ENCODE measurements at places on chromosomes 5 and 9. TPM values are rescaled to one million over a fixed set of nuclear protein-coding genes. Genes with fewer than 3 reads are reported as not detected.
A peak's percentile ranks its signal among the peaks of the same experiment; 100 is the strongest.

DNA sequence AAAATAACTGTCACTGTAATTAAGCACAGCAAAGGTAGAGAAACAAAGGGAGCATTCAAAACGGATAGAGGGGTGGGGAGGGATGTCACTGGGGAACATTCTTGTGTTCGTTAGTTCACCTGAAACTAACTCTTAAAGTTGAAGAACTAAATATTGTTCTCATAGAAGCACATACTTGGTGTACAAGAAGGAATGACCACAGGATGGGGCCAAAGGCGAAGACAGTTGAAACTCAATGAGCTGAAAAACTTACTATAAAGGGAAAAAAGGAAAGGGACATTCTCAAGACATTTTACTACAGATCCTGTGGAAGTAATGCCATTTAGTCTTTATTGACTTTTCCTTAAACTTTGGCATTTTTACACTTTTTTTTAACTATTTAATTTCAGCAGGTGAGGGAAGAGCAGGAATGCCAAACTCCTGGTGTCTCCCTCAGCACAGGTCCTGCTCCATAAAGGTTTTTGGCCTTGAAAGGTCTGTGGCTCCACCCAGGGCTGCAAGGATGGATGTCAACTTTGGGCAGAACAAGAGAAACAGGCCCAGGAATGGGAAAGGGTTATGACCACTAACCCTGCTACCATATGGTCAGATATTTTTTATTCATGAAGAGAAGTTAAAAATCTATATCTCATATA is 197.6 kb upstream of the RASA1 start:
- H3K36me3 ChIP-seq, result no peaks in the 10 kb centered on the region
- no peak overlapping the region for H3K4me3 ChIP-seq
- DNase-seq, result no peak
- peak overlapping the region; percentile 85 for H3K27ac ChIP-seq

UBE2R2 gene
- 37.5 TPM for total RNA-seq

DNA sequence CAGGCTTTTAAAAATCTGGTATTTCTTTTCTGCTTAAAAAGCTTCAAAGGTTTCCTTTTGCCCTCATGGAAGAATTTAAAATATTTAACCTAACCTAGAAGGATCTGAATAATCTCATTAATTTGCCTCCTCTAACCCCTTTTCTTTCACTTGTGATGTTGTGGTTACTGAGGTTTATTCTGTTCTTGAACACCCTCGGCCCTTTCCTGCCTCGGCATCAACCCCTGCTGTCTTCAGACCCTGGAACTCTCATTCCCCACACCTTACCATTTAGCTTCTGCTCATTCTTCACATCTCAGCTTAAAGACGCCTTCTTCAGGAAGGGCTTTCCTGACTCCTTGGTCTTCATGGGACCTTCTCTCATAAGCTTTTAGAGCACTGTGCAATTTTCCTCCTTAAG is 131.4 kb upstream of the MAN2A1 start:
- H3K4me1 ChIP-seq, result peaks cover 9% of the 10 kb centered on the region
- no peak for DNase-seq
- no peak overlapping the region for H3K27ac ChIP-seq
- H3K27me3 ChIP-seq, result peaks cover 8% of the 10 kb centered on the region
- no peak overlapping the region for H3K4me3 ChIP-seq
- no peaks in the 10 kb centered on the region for H3K36me3 ChIP-seq

LCN12 gene
- 2.2 TPM for total RNA-seq

STPG3 gene
- total RNA-seq, result not detected

COL23A1 gene
- 0.19 TPM for total RNA-seq

IL5 gene
- total RNA-seq, result 9.5 TPM

MORN5 gene
- not detected for total RNA-seq

DNA sequence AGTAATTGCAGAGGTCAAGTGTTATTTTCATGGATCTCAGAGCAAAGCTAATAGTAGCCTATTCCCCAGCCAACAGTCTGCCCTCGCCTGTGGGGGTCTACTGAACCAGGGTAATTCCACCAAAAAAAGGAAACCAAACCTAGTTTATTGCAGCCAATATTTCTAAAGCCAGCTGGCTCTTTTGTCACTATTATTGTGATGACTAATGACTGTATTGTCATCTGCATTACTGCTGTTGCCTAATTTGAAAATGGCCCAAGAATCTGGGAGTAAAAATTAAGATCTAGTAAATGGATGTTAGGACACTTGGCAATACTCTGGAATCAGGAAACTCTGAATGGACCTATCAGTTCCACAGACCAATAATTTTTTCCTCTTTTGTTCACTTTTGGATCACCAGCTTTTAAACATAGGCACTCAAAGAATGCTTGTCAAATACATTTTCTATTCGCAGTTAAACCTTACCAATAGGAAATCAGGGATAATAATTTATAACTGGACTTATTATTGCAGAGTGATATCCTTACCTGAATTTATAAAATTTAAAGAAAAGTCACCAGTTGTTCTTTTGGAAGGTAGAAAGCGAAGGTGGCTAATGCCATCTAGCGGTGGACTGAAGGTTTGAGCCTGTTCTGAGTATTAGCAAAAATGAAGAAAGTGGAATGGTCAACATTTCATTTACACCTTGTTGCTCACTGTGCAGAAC is 69.2 kb downstream of the SYK start:
- H3K4me1 ChIP-seq, result no peaks in the 10 kb centered on the region
- no peaks in the 10 kb centered on the region for H3K36me3 ChIP-seq
- no peaks in the 10 kb centered on the region for H3K27me3 ChIP-seq
- no peak overlapping the region for H3K27ac ChIP-seq

DNA sequence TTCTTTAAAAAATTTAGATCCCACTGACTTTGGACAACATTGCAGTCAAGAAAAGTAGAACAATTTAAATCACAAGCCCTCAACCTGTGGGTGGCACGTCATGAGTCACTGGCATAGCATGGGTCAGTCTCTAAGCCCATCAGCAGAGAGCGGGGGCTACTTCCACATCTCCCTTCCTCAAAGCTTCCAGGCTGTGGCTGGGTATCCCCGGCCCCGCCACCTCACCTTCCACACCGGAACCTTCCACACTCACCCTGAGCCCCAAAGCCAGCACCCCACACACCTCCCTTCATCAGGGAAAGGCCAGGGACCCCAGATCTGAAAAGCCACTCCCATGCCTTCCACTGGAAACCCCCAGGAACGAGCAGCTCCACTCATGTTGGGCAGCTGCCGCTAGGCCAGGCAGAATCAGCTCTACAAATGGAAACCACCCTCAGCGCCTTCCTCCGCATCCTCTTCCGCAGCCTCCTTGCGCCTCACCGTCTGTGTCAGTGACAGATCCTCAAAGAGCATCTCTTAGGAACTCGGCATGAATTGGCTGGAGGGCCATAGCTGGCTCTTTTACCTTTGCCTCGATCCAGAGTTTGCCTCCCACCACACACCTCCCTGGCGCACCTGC is 156.5 kb downstream of the ERCC6L2 start:
- no peak for DNase-seq
- H3K4me3 ChIP-seq, result no peak overlapping the region
- peaks cover 17% of the 10 kb centered on the region for H3K4me1 ChIP-seq
- no peaks in the 10 kb centered on the region for H3K27me3 ChIP-seq
- H3K36me3 ChIP-seq, result no peaks in the 10 kb centered on the region

BRINP1 gene
- total RNA-seq, result not detected

GRCh38 chr5:77322406-77322805 is 111.9 kb downstream of the PDE8B start:
- H3K4me3 ChIP-seq, result no peak overlapping the region
- no peaks in the 10 kb centered on the region for H3K4me1 ChIP-seq
- DNase-seq, result no peak
- peaks cover 8% of the 10 kb centered on the region for H3K27me3 ChIP-seq
- no peaks in the 10 kb centered on the region for H3K36me3 ChIP-seq
- no peak overlapping the region for H3K27ac ChIP-seq

GRCh38 chr5:111251921-111252320 is 27.7 kb downstream of the CAMK4 start:
- DNase-seq, result no peak
- peaks cover 9% of the 10 kb centered on the region for H3K4me1 ChIP-seq
- H3K36me3 ChIP-seq, result no peaks in the 10 kb centered on the region
- no peaks in the 10 kb centered on the region for H3K27me3 ChIP-seq

GRCh38 chr5:134000696-134001453 is 3.9 kb downstream of the VDAC1 start:
- peaks cover 54% of the 10 kb centered on the region for H3K4me1 ChIP-seq
- no peak overlapping the region for H3K27ac ChIP-seq

GRCh38 chr5:171426680-171427079 is 7.2 kb downstream of the FGF18 start:
- H3K4me3 ChIP-seq, result no peak overlapping the region
- no peak for DNase-seq
- no peaks in the 10 kb centered on the region for H3K27me3 ChIP-seq
- H3K36me3 ChIP-seq, result no peaks in the 10 kb centered on the region
- H3K27ac ChIP-seq, result no peak overlapping the region

- no peak overlapping the region for H3K27ac ChIP-seq
- DNase-seq, result no peak
- no peaks in the 10 kb centered on the region for H3K4me1 ChIP-seq
- H3K36me3 ChIP-seq, result no peaks in the 10 kb centered on the region
- H3K27me3 ChIP-seq, result peaks cover 10% of the 10 kb centered on the region
These were observed 36.6 kb upstream of the RAPGEF1 start for GRCh38 chr9:131776473-131776872.

GRCh38 chr5:66518753-66519152 is 77.4 kb upstream of the MAST4 start:
- H3K27me3 ChIP-seq, result no peaks in the 10 kb centered on the region
- H3K4me3 ChIP-seq, result no peak overlapping the region
- no peaks in the 10 kb centered on the region for H3K4me1 ChIP-seq
- no peak overlapping the region for H3K27ac ChIP-seq
- no peak for DNase-seq

- H3K4me1 ChIP-seq, result no peaks in the 10 kb centered on the region
- no peak for DNase-seq
- no peak overlapping the region for H3K27ac ChIP-seq
- H3K27me3 ChIP-seq, result no peaks in the 10 kb centered on the region
These were observed 395.1 kb downstream of the CETN3 start for GRCh38 chr5:90014420-90014819.

AGXT2 gene
- not detected for total RNA-seq

PRDM9 gene
- not detected for total RNA-seq

GRCh38 chr9:117076571-117077290 is 338.1 kb downstream of the ASTN2 start:
- H3K36me3 ChIP-seq, result no peaks in the 10 kb centered on the region
- H3K4me1 ChIP-seq, result no peaks in the 10 kb centered on the region
- DNase-seq, result no peak
- H3K4me3 ChIP-seq, result no peak overlapping the region
- no peak overlapping the region for H3K27ac ChIP-seq
- no peaks in the 10 kb centered on the region for H3K27me3 ChIP-seq

DNA sequence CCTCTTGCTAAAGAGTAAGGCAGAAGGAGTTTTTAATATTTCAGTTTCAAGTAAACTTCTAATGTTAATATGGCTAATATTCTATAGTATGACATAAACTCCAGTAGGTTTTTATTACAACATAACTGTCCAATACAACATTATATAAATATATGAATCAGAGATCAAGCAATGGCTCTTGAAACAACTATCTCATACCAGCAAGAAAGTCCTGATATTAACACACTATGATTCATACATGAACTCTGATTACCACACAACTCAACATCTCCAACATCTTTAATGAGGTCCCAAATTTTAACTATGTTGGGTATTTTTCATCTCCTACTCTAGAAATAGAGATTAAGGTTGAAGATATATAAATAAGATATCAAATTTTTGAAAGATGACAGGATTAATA is 878.3 kb downstream of the TLE1 start:
- H3K4me1 ChIP-seq, result no peaks in the 10 kb centered on the region
- no peak overlapping the region for H3K27ac ChIP-seq
- DNase-seq, result no peak
- no peak overlapping the region for H3K4me3 ChIP-seq
- no peaks in the 10 kb centered on the region for H3K36me3 ChIP-seq
- H3K27me3 ChIP-seq, result no peaks in the 10 kb centered on the region

ORM2 gene
- total RNA-seq, result not detected

PRRT1B gene
- not detected for total RNA-seq

MRPL50 gene
- 9.1 TPM for total RNA-seq

GRCh38 chr5:97471951-97472350 is 288.9 kb upstream of the RIOK2 start:
- DNase-seq, result no peak
- H3K27ac ChIP-seq, result no peak overlapping the region
- H3K27me3 ChIP-seq, result no peaks in the 10 kb centered on the region
- no peak overlapping the region for H3K4me3 ChIP-seq

DNA sequence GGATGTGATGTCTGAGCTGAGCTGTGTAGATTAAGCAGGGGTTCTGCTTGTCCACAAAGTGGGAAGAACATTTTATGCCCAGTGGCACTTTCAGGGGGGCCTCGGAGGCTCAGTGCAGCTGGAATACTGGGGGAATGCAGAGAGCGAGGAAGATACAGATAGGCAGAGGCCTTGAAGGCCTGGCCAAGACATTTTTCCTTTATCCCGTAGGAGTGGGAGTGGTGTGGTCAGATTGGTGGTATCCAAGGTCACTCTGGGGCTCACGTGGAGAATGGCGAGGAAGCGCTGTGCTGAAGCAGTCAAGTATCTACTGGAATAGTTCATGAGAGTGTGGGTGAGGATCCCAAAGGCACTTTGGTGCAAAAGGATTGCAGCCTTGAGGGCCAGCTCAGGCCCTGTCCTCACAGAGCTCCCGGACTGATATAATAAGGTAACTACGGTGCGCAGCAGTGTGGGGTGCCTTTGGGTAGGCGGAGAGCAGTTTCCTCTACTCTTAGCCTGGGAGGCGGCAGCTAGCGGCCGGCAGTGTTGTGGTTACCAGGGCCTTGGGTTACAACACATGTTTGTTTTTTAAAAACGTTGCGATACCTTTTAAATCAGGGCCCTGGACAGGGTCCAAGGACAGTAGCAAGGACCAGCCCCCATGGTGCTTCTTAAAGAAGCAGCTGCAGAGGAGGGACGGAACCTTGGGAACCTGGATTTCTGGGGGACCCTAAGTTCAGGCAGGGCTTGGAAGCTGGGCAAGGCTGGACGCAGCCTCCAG is 10.8 kb upstream of the CCDC69 start:
- H3K4me1 ChIP-seq, result peaks cover 12% of the 10 kb centered on the region
- H3K27ac ChIP-seq, result peak overlapping the region; percentile 42
- H3K27me3 ChIP-seq, result no peaks in the 10 kb centered on the region
- no peaks in the 10 kb centered on the region for H3K36me3 ChIP-seq
- no peak overlapping the region for H3K4me3 ChIP-seq

- no peaks in the 10 kb centered on the region for H3K27me3 ChIP-seq
- no peak overlapping the region for H3K4me3 ChIP-seq
- no peak for DNase-seq
- no peaks in the 10 kb centered on the region for H3K36me3 ChIP-seq
- no peaks in the 10 kb centered on the region for H3K4me1 ChIP-seq
These were observed 170.2 kb upstream of the CD180 start for GRCh38 chr5:67366691-67367395.

SUSD1 gene
- 23.4 TPM for total RNA-seq
